Activated T-cell treated with anti-CD3 and anti-CD28 coated beads, Interleukin-2, amount 50 U/mL, for 48 hours (primary cell): ENCODE measurements at places on chromosomes 4 and X.
A peak's percentile ranks its signal among the peaks of the same experiment; 100 is the strongest.

GRCh38 chr4:174037049-174037448, 246.4 kb downstream of the FBXO8 start:
- DNase-seq: no peak

DNA sequence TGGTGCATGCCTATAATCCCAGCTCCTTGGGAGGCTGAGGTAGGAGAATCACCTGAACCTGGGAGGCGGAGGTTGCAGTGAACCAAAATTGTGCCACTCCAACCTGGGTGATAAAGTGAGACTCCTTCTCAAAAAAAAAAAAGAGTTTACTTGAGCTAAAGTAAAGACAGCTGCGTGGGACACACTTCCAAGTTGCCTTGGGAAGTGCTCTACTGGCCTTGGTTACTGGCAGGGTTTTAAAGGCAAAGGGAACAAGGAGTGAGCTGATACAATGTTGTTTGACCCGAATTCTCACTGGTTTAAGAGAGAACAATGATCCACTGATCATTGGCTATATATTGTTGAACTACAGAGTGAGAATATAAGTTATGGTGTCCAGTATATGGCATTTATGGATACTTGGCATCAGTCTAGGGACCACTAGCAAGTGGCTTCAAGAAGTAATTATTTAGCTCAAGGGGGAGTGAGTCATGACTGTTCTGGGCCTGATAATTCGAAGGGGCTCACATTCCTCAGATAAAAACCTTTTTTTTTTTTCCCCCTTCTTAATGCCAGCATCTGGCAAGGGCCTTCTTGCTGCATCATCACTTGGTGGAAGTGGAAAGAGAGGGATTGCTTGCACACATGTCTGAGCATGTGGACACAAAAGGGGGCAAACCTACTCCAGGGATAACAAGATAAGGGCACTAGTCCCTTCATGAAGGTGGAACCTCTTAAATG, 32.3 kb downstream of the GRK4 start:
- no peak for DNase-seq

GRCh38 chrX:123476611-123477219, 256.1 kb downstream of the THOC2 start:
- DNase-seq: no peak

GRCh38 chrX:44072631-44073030, 99.4 kb upstream of the NDP start:
- no peak for DNase-seq

GRCh38 chr4:38050560-38051350, 90.6 kb downstream of the PTTG2 start:
- DNase-seq: no peak

- no peak for DNase-seq
These were observed 51.4 kb downstream of the ABLIM2 start for GRCh38 chr4:8107146-8107657.

GRCh38 chr4:70901607-70901983, 574 bp upstream of the MOB1B start:
- DNase-seq: no peak

DNA sequence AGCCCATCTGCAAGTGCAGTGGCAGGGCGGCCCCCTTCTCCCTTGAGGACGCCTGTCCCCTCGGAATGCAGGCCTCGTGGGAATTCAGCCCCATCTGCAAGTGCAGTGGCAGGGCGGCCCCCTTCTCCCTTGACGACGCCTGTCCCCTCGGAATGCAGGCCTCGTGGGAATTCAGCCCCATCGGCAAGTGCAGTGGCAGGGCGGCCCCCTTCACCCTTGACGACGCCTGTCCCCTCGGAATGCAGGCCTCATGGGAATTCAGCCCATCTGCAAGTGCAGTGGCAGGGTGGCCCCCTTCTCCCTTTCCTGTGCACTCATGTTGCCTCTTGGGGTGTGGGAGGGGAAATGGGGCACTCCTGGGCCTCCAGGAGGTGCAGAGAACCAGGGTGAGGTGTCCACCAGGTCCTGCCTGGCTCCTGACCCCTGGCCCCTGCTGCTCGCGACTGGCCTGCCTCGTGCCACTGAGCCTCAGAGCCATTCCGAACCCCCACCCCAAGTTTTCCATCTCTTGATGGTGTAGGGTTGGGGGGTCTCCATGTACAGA, 6.8 kb upstream of the SLC26A1 start:
- DNase-seq: no peak

DNA sequence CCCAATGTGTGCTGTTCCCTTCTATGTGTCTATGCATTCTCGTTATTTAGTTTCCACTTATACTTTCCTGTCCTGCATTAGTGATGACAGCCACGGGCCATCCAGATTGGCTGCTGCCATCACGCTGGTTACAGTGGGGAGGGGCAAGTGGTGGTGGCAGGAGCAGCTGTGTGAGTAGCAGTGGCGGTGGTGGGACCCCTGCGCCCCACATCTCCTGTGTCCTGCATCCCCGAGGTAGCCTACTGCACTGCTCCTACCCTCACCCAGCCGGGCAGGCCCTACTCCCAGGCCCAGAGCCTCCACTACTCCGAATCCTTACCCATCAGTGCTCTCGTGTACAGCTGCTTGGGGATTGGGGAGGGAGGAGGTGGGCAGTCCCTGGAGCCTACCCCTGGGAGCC, 798.7 kb upstream of the AGA start:
- no peak for DNase-seq

- DNase-seq: no peak
These were observed 641.0 kb upstream of the FRG1 start for GRCh38 chr4:189299706-189300105.

DNA sequence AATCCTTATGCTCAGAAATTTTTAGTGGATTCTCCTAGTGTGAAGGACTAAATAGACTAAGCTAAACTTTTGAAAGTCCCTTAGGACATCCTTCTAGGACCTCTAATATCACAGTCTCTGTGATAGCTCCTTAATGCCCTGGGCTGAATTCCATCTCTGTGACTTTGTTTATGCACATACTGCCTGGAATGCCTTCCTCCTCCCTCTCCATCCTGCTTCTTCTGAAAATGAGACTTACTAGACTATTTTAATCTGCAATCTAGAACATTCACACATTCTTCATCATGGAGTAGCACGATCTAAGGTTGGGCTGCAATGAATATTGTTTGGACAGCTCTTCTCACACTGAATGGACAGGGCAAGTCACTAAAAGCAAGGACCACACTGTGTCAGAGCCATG, 65.0 kb upstream of the MSX1 start:
- DNase-seq: no peak

- DNase-seq: no peak
These were observed 1126.6 kb downstream of the FAT4 start for GRCh38 chr4:126441173-126442035.

- DNase-seq: no peak
These were observed 531.8 kb downstream of the GLUD2 start for GRCh38 chrX:121579016-121579760.

DNA sequence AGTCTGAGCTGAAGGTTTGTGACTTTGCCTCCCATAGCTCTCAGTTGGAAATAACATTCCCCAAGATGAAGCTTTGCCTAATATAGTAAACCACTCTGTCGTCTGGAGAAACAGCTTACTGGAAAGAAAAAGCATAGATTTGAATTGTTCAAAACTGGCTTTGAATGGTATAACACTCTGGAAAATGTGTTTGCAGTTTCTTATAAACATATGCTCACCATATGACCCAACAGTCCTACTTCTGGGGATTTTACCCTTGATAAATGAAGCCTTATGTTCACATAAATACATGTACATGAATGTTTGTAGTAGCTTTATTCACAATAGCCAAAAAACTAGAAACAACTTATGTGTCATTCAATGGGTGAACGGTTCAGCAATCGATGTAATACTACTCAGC, 10.2 kb downstream of the VEGFD start:
- DNase-seq: no peak

- no peak for DNase-seq
These were observed 160.1 kb downstream of the EFHC2 start for GRCh38 chrX:44183329-44183728.

DNA sequence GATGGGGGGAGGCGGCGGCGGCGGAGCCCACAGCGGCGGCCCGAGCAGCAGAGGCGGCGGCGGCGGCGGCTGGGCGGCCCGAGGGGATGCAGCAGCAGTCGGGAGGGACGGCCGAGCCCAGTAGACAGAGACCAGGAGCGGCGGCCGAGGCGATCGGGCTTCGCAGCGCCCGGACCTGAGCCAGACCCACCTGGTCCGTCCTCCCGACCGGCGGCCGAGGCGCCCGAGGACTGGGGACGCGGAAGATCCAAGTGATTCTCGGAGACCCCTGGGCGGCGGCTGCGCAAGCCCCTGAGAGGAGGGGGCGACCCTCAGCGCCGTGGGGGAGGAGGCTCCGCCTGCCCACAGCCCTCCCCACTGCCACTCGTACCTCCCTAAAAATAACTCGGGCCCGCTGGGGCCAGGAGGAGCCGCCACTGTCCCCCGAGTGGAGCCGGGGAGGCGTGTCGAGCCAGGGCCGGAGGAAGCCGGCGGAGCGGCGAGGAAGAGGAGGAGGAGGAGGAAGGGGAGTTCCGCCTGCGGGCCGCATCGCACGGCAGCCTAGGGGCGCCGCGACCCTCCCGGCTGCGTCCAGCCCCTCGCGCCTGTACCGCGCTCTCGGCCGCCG, 608 bp downstream of the RAPGEF2 start:
- peak; percentile 58 for DNase-seq

DNA sequence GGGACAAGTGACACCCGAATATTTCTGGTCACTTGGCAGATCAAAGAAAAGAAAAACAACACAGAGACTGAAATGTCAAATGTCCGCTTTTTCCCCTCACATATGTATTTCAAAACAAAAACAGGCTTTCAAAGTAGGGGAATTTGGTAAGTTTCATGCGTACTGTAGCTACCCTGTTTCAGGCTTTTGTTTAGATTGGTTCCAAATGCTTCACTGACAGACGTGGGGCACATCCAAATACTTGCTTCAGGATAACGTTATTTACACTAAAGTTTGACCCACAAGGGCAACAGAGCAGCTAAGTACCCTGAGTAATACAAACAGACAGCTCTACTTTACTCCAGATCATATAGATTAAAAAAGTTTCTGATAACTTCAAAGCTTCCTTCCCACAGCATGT, 804.5 kb upstream of the POU3F4 start:
- DNase-seq: no peak

DNA sequence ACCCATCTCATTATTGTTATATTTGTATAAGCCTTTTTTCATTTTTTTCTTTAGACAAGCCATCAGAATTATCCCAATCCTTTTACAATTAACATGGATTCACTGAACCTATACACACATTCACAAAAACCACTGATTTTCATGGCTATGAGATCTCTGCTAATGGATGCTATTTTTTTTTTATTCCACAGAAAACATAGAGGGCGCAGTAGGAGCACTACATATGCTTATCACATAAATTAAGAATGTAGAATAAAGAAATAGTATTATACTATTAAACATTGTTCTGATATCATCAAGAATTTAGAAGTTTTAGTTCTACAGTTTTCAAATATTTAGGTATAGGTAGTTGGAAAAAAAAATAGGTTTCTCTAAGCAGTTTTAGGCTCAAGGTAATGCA, 1477.4 kb downstream of the ARAP2 start:
- DNase-seq: no peak

DNA sequence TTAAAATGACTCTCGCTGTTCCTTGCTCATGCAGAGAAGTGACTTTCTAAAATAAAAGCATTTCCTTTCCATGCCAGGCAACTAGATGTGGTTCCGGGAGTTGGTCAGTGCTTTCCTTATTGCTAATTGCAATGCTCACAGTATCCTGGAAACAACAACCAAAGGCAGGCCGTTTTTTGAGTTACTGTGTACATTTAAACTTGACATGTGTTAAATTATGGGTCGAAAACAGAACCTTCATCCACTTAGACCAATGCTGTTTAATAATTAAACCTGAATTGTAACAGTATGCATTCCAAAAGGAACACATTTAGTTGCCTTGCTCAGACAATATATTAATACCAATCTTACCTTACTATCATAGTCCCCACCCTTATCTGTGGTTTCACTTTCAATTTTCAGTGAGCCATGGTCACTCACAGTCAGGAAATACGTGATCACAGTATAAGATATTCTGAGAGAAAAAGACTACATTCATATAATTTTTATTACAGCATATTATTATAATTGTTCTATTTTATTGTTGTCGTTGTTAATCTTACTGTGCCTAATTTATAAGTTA, 102.6 kb downstream of the HS6ST2 start:
- no peak for DNase-seq

GRCh38 chr4:61853041-61853440, 652.9 kb downstream of the ADGRL3 start:
- no peak for DNase-seq

DNA sequence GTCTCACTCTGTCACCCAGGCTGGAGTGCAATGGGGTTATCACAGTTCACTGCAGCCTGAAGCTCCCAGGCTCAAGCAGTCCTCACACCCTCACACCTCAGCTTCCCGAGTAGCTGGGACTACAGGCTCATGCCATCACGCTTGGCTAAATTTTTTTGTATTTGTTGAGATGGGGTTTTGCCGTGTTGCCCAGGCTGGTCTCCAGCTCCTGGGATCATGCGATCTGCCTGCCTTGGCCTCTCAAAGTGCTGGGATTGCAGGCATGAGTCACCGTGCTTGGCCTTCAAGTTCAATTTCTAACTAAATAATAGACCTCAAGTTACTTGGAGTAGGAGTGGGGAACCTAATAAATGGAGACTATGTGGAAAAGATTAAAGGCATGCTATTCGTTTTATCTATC, 48.9 kb downstream of the MND1 start:
- DNase-seq: no peak

GRCh38 chrX:41259516-41259915, 74.4 kb upstream of the DDX3X start:
- no peak for DNase-seq

DNA sequence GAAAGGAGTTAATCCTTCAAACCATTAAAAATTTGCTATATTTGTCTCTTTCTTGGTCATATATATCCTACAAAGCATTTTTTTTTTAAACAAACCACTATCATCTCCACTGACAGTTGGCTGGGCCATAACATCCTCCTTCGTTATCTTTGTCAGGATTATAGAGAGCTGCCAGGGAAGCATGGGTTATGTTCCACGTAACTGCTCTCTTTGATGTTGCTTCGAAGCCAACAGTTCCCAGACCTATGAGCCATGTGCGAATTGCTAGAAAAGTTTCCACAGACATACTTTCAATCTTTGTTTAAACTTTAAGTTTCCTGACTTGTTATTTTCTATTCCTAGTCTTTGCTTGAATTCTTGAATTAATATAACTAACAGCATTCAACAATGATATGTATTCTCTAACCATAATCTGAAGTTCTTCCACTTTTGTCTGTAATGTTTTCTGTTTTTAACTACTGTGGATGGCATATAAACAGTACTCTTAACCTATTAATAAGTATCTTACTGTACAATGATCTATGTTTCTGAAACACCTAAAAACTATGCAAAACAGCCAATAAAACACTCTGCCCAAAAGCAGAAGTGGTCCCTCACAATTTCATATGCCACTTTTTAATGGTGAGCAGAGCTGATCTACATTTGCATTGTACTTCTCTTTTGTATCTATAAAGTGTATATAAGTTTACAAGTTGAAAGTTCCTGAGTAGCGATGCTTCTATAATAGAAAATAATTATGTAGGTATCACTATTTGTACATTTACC, 37.9 kb downstream of the EREG start:
- no peak for DNase-seq

DNA sequence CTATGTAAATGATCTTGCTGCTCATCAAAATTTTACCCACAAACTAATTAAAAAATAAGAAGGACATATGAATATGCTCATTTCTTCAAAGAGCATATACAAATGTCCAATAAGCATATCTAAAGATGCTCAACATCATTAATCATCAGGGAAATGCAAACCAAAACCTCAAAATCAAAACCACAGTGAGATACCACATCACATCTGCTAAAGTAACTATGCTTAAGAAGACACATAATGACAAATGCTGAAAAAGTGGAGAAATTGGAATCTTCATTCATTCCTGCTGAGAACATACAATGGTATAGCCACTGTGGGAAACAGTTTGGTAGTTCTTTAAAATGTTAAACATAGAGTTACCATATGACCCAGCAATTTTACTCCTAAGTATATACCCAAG, 81.9 kb downstream of the AFF2 start:
- no peak for DNase-seq
